ENCODE measurements at places on chromosomes 5 and 9.

DNA sequence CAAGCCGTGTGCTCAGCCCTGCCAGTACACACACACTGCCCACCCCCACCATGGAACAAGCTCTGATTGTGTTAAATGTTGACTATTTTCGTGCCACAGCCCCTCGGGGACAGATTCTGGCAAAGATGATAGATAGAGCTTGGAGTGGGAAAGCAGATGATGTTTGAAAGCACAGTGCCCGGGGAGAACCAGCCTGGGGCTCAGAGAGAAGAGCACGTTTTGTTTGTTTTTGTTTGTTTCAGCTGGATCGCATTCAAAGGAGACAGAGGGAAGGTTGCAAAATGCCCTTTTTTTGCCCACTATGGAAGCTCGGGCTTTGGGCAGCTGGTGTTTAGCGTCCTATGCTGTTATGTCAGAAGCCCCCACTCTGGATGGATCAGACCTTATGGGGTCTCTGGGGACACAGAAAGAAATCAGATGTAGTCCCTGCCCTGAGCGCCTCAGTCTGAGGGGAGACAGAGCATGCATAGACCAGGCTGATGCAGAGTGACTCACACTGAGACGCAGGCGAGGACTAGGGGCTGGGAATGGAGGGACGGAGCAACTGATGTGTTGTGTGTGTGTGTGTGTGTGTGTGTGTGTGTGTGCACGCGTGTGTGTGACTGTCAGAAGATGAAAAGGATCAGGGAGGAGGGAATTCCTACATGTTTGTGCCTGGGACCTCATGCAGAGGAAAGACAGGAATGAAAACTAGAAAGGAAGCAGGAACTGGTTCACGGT is 229.7 kb downstream of the MELK start:
- DNase-seq, result peak; percentile 37

DNA sequence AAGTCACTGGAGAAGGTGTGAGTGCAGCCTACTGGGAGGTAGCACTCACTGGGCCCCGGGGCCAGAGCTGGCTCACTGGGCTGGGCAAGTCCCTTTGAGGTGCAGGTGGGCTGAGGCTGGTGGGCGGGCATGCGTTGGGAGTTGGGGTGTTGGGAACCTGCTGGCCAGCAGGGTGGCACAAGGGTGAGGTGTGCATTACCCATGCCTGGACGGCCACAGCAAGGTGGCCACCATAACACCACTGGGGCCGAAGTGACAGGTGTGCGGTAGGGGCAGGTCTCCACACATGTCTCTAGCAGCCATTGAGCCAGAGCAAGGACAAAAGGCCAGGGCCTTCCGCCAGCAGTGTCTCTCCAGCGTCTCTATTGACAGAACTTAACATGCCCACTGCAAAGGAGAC is 22.6 kb downstream of the PRRT1B start:
- no peak for DNase-seq

GRCh38 chr5:132949136-132949535 is 14.3 kb downstream of the AFF4 start:
- DNase-seq, result no peak

DNA sequence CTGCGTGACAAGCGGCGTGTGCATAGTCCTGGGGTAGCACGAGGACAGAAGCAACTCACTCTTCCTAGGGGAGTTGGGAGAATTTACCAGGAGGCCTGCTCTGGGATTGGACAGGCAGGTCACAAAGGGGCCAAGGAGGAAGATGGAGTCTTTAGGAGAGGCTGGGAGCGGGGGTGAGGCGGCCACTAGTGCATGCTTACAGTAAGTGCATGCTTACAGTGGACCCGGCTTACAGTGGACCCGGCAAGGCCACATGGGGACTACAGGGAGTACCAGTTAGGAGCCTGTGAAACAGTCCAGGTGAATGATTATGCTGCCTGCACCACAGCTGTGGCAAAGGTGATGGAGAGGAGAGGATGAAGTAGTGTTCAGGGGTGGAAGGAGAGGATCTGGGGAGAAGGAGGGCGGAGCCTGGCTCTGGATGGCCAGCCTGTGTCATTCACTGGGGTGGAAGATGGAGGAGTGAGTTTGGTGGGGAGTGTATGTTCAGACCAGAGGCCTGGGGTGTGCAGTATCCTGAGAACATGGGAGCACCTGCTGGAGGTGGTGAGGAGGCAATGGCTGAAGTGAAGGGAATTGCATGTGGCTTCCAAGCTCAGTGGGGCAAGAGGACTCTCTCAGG is 78.7 kb downstream of the CRB2 start:
- DNase-seq, result peak; percentile 37

- DNase-seq, result no peak
Observed at GRCh38 chr5:179621551-179622214, 1.8 kb downstream of the HNRNPH1 start.

- DNase-seq, result no peak
Observed at GRCh38 chr5:134659456-134659855, 10.9 kb downstream of the SEC24A start.

DNA sequence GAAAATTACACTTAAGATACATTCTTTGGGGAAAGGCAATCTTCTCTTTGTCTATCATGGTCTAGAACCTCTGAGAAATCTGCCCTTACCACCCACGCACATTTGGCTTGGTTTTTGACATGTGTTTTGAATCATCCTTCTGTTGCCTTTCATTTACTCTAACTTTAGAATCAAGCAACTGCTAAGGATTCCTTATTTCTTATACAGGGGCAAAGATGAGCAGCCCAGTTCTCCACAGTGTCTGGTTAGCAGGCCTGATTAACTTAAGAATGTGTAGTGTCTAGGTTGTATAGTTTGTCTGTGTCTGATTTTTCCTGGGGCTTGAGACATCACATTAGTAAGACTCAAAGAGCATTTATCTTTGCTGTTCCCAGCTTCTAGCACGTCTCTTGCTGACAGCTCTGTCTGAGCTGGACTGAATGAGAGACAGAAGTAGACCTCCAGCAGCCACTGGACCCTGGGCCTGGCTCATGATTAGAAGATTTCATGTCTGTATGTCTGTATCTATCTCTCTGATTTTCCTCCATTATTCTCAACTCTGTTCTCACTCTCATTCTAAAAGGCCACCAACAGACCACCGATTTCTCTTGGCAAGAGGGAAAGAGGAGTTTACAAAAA is 31.8 kb upstream of the PCA3 start:
- DNase-seq, result no peak

- DNase-seq, result no peak
Observed at GRCh38 chr9:100379862-100380261, 27.1 kb upstream of the TEX10 start.

DNA sequence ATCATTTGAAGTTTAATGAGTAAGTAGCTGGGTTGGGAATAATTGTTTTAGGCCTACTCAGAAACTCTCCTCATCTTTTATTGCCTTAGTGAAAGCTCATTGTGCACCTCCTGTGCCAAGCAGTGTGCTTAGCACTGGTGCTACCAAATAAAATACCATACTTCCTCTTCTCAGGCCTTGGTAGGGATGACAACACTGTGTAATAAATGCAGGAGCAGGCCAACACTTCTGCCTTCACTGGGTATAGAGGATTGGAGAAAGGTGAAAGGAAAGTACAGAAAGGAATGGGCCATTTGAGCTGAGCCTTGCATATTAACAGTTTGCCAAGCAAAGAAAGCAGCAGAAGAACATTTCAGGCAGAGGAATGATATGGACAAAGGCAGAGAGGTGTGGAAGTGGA is 285.7 kb downstream of the NR3C1 start:
- DNase-seq, result no peak

DNA sequence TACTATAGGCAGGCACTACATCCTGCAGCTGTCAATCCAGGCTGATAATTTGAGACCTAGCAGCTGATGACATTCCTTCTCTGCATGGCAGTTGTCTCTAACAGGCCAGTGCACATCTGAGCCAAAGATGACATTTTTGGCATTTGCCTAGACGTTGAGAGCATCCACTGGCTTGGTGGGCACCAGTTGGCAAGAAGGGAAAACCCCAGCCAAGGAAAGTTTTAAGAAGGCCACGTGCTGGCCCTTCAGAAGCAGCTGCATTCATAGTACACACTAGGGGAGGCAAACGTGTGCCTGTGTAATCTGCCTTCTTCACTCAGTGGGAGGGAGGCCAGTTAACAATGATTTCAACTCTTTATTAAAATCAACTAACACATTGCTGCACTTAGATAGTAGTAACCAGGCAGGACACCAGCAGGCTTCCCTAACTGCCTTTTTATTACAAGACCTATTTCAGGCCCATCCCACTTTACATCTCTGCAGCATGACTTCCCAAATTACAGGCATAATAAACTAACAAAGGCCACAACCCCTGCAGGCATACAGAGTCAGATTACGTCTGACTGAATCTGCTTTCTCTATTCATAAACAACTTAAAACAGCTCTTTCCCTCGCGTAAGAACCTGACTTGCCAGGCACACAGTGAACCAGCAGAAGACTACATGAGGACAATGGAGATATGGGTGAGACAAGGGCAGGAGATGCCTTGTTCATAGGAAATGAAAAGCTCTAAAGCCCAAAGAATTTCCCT is 576.3 kb downstream of the PDE4D start:
- peak; percentile 57 for DNase-seq

- no peak for DNase-seq
Observed at GRCh38 chr5:159619826-159620225, 289.5 kb upstream of the IL12B start.

DNA sequence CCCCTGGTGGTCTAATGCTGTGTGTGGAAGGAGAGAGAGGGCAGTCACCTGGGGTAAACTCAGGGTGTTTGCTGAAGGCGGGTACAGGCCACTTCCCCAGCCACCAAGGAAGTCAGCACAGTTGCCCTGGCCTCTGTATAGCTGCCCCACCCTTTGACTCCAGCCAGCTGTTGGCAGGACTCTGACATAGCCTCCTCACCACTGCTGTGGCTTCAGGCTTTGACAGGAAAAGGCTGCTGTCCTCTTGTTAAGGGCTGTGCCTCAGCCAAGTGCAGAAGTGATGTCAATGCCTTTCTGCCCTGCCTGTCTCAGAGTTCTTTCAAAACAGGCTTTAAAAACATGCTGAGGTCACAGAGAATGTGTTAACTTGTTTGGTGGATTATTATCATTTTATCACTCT is 487.2 kb upstream of the KLF4 start:
- DNase-seq, result no peak

DNA sequence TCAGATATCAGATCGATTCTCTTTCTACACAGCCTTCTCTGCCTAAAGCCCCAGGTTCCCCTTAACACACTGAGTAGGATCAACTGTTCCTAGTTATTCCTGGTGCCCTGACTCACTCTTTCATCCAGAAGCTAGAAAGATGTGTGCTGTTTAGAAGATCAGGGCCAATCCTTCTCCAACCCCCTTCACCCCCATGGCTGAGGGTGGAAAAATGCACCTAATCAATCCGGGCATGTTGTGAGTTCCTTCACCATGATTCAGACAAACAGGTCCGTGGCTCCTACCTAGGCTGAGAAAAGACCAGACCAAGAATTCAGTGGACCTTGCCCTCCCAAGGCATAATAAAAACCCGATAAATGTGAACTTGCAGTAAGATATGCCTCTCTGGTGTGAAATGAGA is 85.4 kb upstream of the EQTN start:
- DNase-seq, result no peak

GRCh38 chr9:97735070-97735600 is 38.0 kb upstream of the XPA start:
- no peak for DNase-seq

DNA sequence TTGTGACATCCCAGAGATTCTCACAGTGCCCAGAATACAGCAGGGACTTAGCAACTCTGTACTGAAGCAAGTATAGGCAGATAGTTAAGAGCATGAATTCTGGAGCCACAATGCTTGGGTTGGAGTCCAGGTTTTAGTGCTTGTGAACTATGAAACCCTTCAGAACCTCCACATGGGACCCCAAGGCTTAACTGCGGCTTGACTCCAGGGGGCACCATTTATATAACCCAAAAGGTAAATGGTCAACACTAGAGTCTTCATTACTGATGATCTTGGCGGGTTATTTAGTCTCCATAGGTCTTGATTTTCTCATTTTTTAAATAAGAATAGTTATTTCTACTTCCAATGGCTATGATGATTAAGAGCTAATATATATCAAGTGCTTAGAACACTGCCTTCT is 390.3 kb downstream of the TAF11L14 start:
- no peak for DNase-seq

GRCh38 chr9:86741311-86742208 is 205.7 kb downstream of the GAS1 start:
- no peak for DNase-seq

DNA sequence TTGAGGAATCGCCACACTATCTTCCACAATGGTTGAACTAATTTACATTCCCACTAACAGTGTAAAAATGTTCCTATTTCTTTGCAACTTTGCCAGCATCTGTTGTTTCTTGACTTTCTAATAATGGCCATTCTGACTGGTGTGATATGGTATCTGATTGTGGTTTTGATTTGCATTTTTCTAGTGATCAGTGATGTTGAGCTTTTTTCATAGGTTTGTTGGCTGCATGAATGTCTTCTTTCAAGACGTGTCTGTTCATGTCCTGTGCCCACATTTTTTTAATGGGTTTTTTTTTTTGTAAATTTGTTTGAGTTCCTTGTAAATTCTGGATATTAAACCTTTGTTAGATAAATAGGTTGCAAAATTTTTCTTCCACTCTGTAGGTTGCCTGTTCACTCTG is 615.9 kb downstream of the SEMA5A start:
- no peak for DNase-seq

GRCh38 chr9:38284039-38284575 is 108.4 kb upstream of the ALDH1B1 start:
- peak; percentile 34 for DNase-seq

DNA sequence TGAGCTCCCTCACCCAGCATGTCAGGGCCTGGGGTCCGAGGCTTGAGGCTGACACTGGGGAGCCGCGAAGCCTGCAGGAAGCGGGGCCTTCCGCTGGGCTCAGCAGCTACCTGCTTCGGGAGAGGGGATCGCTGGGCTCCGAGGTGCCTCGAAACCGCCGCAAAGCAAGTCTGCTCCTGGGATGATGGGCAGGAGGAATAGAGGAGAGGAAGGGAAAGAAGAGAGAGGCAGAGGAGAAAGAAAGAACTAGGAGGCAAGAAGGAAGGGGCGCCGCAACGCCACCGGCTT is 1.5 kb upstream of the PRDM12 start:
- DNase-seq, result no peak

- DNase-seq, result no peak
Observed at GRCh38 chr5:72723581-72723980, 92.9 kb upstream of the TNPO1 start.

GRCh38 chr9:33130961-33131789 is 36.0 kb downstream of the B4GALT1 start:
- DNase-seq, result no peak

DNA sequence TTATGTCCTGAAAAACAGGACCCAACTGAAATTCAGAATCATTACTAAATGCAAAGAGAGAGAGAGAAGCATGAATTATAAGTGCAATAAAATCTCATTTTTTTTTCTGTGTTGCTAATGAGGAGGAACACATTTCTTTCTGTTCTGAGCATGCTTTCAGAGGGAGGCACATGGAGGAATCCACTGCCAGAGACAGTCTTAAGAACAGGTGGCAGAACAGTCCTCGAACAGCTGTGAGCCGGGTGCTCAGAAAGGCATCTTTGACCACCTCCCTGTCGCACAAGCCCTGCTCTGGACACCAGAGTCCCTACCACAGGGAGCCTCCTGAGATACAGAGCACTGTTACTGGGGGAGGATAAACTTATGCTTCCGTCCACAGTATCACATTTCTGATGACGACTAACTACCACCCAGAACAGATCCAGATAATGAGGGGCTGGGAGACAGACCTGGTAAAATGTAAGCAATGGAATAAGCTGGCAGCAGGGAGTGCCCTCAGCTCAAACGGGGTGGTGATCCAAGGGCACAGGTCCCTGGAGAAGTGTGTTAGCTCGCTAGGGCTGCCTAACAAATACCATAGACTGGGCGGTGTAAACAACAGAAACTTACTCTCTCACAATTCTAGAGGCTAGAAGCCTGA is 134.0 kb downstream of the SLC1A3 start:
- DNase-seq, result no peak

- no peak for DNase-seq
Observed at GRCh38 chr5:107876906-107877305, 206.2 kb upstream of the EFNA5 start.

All from SK-N-DZ (cell line).